ENCODE measurements at places on chromosomes 5 and 9. TPM values are rescaled to one million over a fixed set of nuclear protein-coding genes. Genes with fewer than 3 reads are reported as not detected.

The PCDHA9 gene
- total RNA-seq, result 0.07 TPM

The PCDHB6 gene
- 1.7 TPM for total RNA-seq

DNA sequence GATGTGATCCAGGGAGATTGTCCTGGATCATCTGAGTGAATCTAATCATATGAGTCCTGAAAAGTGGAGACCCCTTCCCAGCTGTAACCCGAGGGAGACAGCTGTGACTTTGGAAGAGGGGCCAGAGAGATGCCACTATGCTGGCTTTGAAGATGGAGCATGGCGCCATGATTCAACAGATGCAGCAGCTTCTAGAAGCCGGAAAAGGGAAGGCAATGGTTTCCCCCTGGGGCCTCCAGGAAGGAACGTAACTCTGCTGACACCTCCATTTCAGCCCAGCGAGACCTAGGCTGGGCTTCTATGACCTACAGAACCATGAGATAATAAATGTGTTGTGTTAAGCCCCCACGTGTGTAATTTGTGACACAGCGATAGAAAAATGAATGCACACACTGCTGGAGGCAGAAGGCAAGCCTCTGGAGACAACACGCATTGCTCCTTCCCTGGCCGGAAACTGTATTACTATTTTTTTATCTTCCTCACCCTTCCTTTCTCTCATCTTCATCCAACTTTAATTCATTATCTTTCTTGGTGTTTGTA, 16.6 kb upstream of the SARDH start:
- DNase-seq, result no peak

- no peak for DNase-seq
Measured at GRCh38 chr9:31519424-31519823, 865.0 kb upstream of the ACO1 start.

GRCh38 chr5:120535900-120536299, 71.8 kb downstream of the PRR16 start:
- DNase-seq, result no peak

DNA sequence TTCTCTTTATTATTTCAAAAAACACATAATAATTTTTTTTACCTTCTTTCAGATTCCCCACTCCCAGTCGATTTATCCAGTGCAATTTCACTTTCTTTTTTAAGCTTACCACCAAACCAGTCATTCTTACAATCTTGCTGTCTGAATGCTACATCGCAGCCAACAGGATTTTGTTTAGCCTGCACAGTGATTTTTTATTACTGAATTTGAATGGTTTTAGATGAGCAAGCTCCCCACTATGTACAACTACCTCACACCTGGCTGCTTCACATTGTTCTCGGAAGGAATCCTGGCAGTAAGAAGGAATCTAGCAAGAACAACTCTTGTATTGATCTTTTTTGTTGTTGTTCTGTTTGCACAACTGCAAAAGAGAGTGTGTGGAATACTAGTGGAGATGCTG, 668.1 kb upstream of the WWC1 start:
- no peak for DNase-seq

Data from A172 (cell line).